ENCODE measurements at places on chromosomes 12 and 14.

GRCh38 chr12:111780615-111781014, 13.9 kb downstream of the ALDH2 start:
- no peak for DNase-seq

DNA sequence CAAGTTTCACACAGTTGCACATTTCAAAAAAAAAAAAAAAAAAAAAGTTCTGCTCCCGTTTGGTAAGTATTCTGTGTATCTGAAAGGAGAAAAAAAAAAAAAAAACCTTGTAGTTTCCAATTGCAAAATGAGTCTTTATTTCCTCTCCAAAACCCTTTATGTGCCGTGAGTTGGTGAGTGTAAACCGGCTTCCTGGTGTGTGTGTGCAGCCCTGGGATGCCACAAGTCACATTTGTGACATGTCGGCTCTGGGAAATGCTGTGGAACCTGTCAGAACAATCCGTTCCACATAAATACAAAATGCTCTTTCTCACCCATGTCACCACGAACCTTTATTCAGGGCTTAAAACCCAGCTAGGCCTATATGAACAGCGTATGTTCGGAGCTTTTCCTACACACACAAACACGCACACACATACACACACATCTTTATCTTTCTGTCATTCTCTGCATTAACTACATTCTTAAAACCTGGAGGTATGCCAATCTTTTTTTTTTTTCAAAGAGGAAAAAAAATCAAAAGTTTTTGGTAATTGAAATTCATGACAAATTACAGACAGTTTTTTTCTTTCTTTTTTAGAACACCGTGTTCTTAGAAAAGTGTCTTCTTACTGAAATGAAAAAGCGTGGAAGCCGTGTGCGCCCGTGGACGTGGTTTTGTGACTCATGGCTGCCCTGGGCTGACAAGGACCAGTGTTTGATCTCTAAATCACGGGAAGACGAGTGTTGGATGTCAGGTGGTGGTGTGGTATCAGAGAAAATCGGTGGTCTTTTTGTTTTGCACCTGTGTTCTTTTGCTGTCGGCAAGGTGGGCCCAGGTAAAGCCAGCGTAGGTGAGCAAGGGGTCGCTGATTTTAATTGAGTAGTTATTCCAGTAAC, 612.0 kb downstream of the VRK1 start:
- no peak for DNase-seq

- DNase-seq: no peak
Measured at GRCh38 chr12:10779103-10779502, 23.3 kb downstream of the TAS2R7 start.

- peak; percentile 65 for DNase-seq
Measured at GRCh38 chr14:20460458-20461224, 593 bp downstream of the PIP4P1 start.

DNA sequence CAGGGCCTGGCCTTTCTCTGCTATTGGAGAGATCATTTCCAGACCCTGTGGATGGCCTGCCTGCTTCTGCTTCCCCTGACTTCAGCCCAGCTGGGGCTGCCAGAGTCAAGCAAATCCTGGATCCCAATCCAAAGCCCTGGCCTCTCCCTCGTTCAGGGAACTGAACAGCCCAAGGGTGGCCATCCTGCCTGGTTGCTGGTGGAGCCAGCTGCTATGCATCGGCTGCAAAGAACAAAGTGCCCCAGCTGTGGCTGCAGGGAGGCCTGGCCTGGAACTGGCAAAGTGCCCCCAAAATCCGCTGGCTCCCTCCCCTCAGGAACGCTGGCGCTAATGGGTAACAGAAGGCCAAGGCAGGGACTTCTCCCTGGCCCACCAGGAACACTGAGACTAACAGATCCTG, 56.4 kb downstream of the LRRC74A start:
- no peak for DNase-seq
